ENCODE measurements at places on chromosomes 16 and 17. TPM values are rescaled to one million over a fixed set of nuclear protein-coding genes. Genes with fewer than 3 reads are reported as not detected.

GRCh38 chr16:4086153-4086552, 30.1 kb downstream of the ADCY9 start:
- no peak for DNase-seq

- DNase-seq = no peak
Measured at GRCh38 chr16:66372078-66372897, 5.8 kb downstream of the CDH5 start.

RNF40 gene
- total RNA-seq = 76.4 TPM

PRAC1 gene
- total RNA-seq = not detected

RAB40B gene
- total RNA-seq = 8.8 TPM

ACE gene
- total RNA-seq = 0.17 TPM

CA4 gene
- not detected for total RNA-seq
